Hematopoietic multipotent progenitor cell treated with erythropoietin and hydrocortisone succinate and interleukin-3 and kit ligand, for 17 days (in vitro differentiated cells): ENCODE measurements at places on chromosomes 4 and X.
A peak's percentile ranks its signal among the peaks of the same experiment; 100 is the strongest.

DNA sequence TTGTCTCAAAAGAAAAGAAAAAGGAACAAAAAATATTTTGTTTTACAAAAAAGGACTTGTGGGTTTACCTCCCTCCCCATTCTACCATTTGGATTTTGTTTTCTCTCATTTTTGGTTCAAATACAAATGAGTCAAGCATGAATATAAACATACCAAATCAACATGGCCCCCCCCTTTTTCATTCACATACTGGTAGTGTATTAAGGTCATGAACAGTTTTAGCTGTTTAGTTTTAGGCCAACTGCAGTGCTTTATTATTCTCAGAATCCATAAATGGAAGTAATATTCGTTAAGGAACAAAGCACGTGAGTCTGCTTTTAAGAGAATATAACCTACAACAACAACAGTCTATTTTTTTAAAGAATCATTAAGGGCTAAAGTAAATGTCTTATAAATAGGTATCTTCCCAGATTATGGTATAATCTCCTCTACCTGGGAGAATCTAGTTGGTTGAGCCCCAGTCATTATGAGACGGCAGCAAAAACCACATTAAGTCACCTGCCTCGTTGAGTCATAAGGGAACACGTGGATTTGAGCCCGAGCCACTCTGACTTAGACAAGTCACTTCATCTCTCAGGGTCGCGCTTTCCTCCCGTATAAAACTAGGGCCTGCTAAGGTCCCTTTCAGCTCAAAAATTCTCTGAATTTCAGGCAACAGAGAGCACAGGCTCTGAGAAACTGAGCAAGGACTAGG lies 26.7 kb downstream of the BCLAF3 start:
- DNase-seq, result no peak

GRCh38 chr4:80009806-80010205 lies 63.2 kb downstream of the ANTXR2 start:
- no peak for DNase-seq

DNA sequence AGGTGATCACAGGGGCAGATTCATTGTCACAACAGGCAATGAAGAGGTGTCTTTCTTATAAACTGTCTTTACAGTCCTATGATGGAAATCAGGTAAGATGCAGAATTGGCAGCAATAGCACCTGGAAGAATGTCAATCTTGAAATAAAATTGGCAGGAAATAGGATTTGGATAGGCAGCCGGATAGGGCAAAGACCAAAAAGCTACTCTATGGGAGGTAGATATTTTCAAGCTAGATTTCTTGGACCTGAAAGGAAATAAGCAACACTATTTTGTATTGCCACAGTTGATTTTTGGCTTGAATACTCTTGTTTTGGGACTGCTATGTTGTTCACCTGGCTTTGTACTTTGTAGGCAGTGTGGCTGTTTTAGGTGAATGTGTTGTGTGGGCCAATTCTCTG lies 314.2 kb downstream of the SLC7A11 start:
- DNase-seq, result no peak

GRCh38 chr4:132614682-132615081 lies 534.4 kb upstream of the PCDH10 start:
- DNase-seq, result no peak

DNA sequence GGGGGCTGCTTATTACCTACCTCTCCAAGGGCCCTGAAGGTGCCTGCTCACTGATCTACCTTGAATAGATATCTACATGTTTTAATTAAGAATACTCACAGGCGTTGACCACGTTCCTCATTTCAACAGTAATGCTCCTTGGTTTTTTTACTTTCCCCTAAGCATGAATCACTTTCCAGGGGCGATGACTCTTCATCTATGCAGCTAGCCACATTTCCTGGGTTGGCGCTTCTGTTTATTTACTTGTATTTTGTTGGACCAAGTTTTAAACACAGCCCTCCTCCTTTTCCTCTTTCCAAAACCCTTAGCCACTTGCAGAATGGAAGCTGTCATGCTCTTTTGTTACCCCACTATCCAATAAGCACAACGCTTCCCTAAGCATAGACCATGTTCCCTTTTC lies 50.8 kb downstream of the CBLL2 start:
- DNase-seq, result no peak

DNA sequence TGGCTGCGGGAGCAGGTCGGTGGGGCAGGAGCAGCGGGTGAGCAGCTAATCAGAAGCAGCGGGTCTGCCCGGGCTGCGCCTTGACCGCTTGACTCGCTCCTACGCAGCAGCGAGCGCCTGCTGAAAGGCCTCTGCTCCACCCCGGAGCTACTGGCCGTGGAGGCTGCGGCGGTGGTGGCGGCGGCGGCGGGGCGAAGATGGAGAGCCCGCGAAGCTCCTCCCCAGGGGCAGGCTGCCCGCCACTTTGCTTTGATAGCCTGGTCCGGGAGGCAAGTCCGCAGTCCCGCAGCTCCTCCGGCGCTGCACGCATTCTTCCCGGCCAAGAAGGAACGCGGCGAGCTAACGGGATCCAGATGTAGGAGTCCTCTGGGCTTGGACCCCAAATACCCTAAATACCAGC lies 36.7 kb downstream of the PJA1 start:
- no peak for DNase-seq

- DNase-seq, result peak; percentile 4
Measured at GRCh38 chr4:244471-244870, 60.8 kb downstream of the ZNF732 start.

DNA sequence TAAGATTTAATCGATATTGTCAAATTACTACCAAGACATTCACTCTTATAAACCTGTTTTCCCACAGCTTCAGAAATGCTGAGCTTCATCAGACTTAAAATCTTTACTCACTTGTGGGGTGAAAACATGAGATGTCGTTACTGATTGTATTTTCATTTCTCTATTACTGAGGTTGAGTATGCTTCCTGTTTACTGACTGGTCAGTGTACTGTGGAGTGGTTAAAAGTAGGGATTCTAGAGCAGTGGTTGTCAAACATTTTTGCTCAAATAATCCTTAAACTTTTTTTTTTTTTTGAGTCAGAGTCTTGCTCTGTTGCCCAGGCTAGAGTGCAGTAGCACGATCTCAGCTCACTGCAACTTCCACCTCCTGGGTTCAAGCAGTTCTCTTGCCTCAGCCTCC lies 50.3 kb downstream of the NSUN7 start:
- DNase-seq, result no peak

DNA sequence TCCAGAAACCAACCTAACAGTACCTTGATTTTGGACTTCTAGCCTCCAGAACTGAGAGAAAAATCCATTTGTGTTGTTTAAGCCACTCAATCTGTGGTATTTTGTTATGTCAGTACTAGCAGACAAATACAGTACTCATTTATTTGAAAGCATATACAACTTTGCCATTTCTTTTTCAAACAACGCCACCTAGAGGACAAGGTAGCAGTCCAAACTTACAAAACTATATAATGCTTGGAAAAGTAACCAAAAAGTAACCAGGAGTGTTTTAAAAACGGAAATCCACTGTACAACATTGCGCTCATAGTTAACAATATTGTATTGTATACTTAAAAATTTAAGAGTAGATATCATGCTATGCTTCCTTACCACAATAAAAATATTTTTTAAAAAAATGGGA lies 37.0 kb upstream of the FGF13 start:
- DNase-seq, result no peak

- DNase-seq, result no peak
Measured at GRCh38 chr4:84238247-84239090, 260.6 kb downstream of the NKX6-1 start.

DNA sequence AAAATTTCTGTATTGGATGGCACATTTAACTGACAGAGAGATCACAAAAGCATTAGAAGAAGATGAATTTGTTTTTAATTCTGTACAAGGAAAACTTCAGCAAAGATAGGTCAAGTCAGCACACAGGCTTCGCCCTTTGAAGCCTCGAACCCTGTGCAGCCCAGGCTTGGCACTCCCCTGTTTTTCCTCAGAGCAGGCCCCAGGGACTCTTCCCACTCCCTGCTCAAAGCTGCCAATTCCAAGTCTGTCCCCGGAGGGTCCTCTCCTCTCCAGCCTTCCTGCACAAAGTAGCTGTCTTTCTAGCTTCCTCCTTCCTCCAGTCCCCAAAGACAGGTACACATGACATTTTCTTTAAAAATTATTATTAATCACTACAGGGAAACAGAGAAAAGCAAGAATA lies 466.3 kb downstream of the PPARGC1A start:
- DNase-seq, result no peak

DNA sequence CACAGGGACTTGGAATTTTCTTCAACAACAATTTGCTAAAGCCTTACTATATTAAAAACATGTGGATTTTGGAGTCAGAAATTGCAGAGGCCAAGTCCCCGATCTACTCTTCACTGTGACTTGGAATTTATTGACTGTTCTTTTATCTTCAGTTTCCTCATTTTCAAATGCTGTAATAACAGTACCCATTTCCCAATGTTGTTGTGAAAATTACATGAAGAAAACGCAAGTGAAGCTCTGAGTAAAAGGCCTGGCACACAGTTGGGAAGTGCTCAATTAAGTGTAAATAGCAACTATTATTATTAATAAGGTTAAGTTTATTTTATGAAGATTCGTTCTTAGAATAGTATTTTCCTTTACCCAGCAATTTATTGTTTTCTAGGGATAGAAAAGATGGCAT lies 15.7 kb downstream of the STBD1 start:
- no peak for DNase-seq

DNA sequence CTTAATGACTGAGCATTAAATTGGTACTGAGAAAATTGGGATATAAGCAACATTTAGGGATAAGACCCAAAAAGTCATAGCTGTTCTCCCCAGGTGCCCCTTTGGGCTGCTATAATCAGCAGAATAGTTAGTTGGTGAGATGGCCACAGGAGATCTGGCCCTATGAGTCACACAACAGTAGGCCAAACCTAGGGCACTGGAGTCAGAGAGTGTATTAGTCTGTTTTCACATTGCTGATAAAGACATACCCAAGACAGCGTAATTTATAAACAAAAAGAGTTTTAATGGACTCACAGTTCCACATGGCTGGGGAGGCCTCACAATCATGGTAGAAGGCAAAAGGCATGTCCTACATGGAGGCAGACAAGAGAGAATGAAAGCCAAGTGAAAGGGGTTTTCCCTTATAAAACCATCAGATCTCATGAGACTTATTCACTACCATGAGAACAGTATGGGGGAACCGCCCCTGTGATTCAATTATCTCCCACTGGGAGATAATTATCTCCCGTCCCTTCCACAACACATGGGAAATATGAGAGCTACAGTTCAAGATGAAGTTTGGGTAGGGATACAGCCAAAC lies 338.3 kb upstream of the NR3C2 start:
- no peak for DNase-seq

DNA sequence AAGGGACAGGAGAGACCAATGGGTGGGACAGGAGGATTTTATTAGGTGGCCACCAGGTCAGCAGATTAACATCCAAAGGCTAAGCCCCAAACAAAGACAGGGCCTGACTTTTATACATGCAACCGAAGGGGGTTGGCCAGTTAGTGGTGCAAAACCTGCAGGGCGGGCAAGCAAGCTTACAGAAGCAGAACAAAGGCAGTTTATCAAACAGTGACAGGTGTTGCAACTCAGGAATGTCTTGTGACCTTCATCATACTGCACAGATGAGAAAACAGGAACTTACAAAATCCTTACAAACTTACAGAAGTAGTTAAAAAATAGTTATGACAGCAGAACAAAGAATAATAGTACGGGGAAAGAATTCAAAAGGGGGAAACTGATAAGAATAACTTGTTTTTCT lies 708.1 kb downstream of the GLUD2 start:
- no peak for DNase-seq

DNA sequence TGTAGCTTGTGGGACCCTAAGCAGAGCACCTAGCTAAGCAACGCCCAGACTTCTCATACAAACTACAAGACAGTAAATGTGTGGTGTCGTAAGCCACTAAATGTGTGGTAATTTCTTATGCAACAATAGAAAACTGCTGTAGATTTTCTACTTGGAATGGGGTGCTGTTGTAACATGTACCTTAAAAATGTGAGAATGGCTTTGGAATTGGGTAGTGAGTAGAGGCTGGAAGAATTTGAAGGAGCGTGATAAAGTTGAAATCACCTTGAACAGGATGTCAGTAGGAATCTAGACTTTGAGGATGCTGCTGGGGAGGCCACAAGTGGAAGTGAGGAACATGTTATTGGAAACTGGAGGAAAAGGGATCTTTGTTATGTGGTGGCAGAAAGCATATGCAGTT lies 43.2 kb upstream of the FUNDC1 start:
- DNase-seq, result no peak

- no peak for DNase-seq
Measured at GRCh38 chr4:37889849-37890800, 759 bp upstream of the TBC1D1 start.

GRCh38 chr4:53840643-53841042 lies 223.8 kb downstream of the CHIC2 start:
- DNase-seq, result no peak

DNA sequence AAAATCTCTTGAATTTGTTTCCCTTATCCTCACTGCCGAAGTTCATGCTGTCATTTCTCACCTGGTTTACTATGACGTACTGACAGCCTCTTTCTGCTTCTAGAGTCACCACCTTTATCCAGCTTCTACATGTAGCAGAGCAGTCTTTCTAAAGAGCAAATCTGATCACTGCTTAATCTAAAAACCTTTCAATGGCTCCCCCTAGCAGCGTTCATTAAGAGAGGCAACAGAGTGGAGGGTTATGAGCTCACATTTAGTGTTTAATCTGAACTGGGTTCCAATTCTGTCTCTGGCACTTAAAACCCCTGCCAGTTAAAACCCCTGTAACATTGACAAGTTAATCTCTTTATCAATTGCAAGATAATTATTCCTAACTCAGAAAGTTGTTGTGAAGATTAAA lies 4.4 kb downstream of the RBPJ start:
- peak; percentile 17 for DNase-seq

- DNase-seq, result no peak
Measured at GRCh38 chr4:82044141-82044993, 329.4 kb downstream of the HNRNPD start.

GRCh38 chr4:117678861-117679260 lies 355.4 kb upstream of the NDST3 start:
- DNase-seq, result no peak

- no peak for DNase-seq
Measured at GRCh38 chrX:79140731-79141130, 3.8 kb upstream of the GPR174 start.

- no peak for DNase-seq
Measured at GRCh38 chrX:12770440-12770839, 20.8 kb upstream of the PRPS2 start.

DNA sequence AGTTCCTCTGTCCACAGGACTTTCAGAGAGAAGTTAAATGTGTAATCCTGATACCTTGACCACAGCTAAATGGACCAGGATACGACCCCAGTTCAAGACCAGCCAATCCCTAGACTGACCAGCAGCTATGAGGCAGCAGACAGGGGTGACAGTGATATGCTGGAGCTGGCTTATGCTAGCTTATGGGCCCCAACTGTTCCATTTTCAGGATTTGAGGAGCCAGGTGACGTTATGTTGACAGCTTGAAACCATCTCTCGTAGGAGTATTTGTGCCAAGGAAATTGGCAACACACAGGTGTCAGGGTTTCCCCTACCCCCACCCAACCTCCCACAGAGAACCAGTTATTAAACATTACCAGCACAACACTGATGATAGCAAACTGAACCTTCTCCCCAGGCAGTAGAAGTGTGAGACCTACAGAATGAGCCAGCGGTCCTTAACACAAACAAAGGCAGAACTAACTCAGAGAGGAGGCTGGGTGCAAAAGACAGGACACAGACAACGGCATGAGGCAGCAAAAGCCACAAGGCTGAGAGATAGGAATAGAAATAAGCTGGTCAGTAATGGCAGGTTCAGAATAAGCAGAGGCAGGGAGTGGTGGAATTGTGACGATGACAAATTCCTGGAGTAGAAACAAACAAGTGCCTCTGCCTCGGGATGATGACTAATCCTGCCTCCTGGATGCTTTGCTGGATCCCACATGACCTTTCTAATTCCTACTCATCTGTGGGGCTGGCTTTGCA lies 85.6 kb upstream of the CPEB2 start:
- no peak for DNase-seq

GRCh38 chr4:128543696-128544095 lies 256.1 kb upstream of the PGRMC2 start:
- no peak for DNase-seq
